ENCODE measurements at places on chromosomes 12 and 14.

DNA sequence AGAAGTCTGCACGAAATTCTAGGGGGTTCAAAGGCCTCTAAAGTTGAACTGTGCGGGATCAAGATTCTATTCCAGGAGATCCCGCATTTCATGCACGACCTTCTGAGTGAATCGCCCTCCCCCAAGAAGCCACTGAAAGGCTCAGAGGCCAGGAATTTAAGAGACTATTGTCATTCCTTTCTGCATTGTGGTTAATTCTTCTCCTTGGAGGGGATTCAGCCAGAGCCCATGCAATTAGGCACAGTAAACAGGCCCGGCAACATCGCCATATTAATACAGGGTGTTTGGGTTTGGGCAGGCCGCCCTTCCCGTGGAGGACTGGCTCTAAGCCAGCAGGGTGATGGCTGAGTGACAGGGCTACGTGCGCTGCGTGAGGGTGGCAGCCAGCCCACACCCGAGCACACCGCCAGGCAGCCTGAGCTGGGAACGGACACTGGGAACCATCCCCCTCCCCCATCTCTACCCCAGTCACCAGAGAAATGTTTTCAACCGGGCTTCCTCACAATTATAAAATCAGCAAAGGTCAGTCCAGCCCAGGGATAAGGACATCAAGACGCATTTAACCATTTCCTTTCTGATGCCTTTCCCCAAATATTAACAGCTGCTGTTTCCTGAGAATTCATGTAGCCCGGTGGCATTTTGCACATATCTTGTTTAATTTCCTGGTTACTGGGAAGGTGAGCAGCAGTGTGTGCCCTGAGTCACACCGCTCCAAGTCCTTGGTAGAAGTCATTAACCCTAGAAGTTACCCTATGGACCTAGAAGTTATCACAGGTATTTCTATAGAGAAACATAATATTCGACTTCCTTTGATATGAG is 12.5 kb downstream of the EGLN3 start:
- DNase-seq = no peak

DNA sequence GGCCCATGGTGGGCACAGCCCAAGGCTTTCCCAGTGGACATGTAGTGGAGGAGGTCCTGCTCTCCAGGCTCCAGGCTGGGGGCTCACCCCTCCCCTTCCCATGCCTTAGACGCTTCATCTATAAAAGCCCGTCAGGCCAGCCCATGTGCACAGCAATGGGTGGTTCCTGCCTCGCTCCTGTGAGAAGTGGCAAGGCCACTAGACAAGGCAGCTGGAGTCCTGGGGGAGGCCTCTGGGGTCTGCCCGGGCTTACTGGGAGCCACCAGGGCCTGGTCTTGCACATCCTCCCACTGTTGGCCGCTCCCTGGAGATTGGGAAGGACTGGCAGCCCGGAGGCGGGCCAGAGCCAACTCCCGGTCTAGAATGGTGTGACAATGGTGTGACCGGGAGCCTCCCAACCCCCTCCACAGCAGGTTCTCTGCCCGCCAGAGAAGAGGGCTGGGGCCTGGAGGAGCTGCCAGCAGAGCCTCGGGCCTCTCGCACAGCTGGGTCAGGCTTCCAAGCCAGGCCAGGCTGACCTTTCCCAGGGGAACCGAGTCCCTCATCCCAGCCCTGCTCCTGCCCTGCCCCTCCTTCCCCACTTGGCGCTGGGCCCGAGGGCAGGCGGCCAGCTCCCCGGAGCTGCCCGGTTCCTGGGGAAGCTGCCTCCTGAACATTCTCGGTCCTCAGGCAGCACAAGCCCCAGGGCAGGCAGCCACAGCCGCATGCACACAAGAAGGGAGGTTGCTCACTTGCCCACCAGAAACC is 97.9 kb downstream of the RFLNA start:
- DNase-seq = no peak

- no peak for DNase-seq
Observed at GRCh38 chr12:26126340-26127284, 1.8 kb upstream of the BHLHE41 start.

- no peak for DNase-seq
Observed at GRCh38 chr14:76887191-76887590, 61.0 kb downstream of the LRRC74A start.

GRCh38 chr12:126243814-126244440 is 1178.7 kb downstream of the AACS start:
- no peak for DNase-seq

- no peak for DNase-seq
Observed at GRCh38 chr12:51905471-51906429, 1.6 kb upstream of the ACVRL1 start.

DNA sequence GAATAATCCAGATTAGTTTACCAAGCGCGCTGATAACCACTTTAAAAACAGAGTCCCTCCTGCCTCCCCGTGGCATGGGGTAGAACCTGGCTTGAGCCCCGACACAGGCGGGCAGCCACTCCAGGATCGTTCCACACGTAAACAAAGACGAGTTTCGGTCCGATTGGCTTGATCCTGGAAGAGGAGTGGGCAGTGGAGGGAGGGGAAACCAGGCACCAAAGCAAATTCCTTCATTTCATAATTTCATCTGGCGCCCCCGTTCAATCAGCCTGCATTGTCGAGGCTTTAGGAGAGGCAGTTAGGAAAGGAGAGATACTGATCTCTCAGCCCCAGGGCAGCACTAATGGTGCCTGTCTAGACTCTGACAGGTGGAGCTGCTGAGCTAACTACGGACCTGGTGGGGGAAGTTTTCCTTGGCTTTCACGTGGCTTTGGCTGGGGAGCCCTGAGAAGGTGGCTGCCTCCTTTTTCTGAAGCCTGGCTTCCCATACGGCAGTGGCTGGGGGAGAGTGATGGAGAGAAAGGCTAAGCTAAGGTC is 751 bp upstream of the GPRC5A start:
- DNase-seq = no peak

DNA sequence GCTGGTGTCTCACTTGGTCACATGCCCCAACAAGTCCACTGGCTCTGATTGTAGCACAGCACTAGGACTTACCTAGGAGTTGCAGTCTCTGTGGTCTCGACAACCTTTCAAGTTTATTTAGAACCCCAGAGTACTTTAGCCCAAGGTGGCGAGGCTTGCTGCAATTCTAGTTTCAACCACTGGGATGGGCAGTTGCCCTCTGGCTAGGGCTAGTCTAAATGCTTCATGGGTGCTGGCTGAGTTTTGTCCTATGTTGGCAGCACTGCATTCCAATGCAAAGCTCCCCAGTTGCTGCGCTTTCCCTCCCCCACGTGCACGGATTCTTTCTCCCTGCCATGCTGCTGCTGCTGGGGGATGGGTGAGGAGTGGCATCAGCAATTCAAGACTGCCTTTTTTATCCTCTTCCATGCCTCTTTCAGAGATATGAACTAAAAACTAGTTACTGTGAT is 207.9 kb downstream of the SYNE2 start:
- DNase-seq = no peak

DNA sequence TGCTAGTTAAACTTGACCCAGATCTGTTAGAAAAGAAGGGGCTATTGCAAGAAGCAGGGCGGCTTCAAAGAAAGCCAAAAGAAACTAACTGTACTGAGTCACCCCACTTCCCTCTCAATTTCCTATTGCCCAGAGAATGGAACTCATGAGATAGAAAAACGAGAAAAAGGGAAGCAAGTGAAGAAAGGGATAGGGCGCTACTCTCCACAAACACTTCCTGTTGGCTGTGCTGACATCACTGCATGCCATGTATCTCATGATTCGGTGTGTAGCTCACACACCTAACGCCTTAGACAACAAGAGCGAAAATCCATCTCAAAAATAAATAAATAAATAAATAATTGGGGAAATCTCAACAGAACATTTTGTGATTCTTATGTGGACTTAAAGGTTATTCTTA is 13.0 kb upstream of the P2RX4 start:
- no peak for DNase-seq

- no peak for DNase-seq
Observed at GRCh38 chr12:20211981-20212421, 156.3 kb upstream of the PDE3A start.

DNA sequence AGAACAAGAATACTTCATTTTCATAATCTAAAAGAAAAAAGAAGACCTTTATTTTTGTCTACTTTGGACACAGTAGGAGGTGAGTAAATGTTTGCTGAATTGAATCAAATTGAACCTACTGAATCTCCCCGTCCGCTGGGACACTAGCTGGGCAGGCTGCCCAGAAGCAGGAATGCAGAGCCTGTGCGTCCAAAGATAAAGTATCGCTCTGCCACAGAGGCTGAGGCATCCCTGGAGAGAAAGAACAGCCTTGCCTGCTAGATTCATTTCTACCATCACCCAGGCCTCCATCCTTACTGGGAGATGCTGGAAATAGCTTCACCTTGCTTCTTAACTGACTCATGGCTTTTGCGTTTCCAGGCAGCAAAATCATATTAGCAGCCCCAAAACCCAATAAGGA is 64.1 kb upstream of the TSPAN11 start:
- DNase-seq = no peak

DNA sequence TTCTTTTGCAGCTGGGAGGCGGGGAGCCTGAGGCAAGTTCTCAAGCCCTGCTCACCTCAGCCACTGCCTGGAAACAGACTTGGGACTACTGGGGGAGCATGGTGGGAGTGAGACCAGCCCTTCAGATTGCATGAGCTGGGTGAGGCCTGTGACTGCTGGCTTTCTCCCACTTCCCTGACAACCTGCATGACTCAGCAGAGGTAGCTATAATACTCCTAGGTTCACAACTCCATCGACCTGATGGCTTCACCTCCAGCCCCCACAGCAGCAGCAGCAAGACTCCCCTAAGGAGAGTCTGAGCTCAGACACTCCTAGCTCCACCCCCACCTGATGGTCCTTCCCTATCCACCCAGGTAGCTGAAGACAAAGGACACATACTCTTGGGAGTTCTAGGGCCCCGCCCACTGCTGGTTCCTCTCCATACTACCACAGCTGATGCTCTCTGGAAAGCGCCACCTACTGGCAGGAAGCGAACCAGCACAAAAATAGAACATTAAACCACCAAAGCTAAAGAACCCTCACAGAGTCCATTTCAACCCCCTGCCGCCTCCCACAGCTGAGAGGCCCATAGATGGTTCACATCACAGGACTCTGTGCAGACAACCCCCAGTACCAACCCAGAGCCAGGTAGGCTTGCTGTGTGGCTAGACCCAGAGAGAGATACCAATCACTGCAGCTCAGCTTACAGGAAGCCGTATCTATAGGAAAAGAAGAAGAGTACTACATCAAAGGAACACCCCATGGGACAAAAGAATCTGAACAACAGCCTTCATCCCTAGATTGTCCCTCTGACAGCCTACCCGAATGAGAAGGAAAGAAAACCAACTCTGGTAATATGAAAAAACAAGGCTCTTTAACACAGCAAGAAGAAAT is 68.7 kb downstream of the RPAP3 start:
- DNase-seq = no peak

DNA sequence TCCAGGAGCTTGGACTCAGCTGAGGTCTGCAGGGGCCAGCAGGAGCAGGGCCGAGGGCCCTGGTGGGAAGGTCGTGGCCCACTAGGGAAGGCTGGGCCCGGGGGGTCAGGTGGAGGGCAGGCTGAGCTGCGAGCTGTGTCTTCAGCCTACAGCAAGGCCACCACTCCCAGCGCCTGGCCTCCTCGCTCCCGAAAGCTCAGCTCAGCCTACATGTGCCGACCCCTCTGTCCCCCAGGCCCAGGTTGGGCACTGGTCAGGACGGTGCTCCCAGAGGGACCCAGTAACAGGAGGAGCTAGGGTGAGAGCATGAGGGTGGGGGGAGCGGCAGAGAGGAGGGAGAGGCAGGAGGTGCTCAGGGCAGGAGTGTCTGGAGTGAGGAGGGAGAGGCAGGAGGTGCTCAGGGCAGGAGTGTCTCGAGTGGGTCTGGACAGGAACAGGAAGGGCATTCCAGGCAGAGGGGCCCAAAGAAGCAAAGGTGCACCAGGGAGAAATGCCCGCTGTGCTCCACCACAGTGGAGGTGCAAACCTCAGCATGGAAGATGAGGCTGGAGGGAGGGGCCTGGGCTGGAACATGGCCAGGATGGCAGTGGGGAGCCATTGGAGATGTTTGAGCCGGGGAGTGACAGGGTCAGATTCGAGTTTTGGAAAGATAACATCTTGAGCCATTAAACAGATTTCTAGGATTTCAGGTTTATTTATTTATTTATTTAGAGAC is 29.1 kb upstream of the GPR132 start:
- DNase-seq = no peak

- no peak for DNase-seq
Observed at GRCh38 chr12:23906329-23906728, 43.1 kb downstream of the SOX5 start.

- DNase-seq = no peak
Observed at GRCh38 chr12:88579161-88579517, 1.1 kb downstream of the KITLG start.

GRCh38 chr14:20583908-20584307 is 3.9 kb downstream of the RNASE11 start:
- no peak for DNase-seq

- no peak for DNase-seq
Observed at GRCh38 chr12:25362646-25363045, 111.9 kb upstream of the KRAS start.

- DNase-seq = no peak
Observed at GRCh38 chr12:128790653-128791373, 32.9 kb downstream of the SLC15A4 start.

- DNase-seq = no peak
Observed at GRCh38 chr12:105524961-105525360, 194.5 kb downstream of the C12orf75 start.

GRCh38 chr14:51657762-51658161 is 6.1 kb downstream of the FRMD6 start:
- DNase-seq = no peak

- no peak for DNase-seq
Observed at GRCh38 chr12:51357374-51358047, 11.0 kb upstream of the CELA1 start.

GRCh38 chr12:112852127-112852526 is 54.6 kb upstream of the OAS1 start:
- no peak for DNase-seq

GRCh38 chr14:55243813-55244212 is 27.4 kb upstream of the FBXO34 start:
- DNase-seq = no peak

DNA sequence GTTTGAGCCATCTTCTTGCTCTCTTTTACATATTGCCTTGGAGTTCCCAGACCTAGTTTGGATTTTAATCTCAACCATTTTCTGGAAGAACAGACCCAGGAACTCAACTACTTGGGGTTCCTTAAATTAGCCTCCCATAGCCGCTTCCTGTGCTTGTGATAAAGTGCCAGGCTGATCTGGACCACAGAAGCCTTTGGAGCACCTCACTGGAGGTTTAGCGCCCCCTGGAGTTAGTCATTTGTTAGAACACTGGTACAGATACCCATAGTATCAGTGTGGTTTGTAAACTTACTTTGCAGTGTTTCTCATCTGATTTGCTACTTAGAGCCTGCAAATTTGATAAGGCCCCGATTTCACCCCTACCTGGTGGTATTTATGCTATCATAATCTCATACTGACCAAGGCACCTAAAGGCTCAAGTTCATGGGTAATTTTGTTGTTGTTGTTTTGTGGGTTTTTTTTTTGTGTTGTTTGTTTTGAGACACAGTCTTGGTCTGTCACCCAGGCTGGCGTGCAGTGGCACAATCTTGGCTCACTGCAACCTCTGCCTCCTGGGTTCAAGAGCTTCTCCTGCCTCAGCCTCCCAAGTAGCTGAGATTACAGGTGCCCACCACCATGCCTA is 3.7 kb downstream of the UNC119B start:
- peak; percentile 71 for DNase-seq

GRCh38 chr12:124109760-124110159 is 136.7 kb downstream of the ZNF664 start:
- no peak for DNase-seq

All from effector memory CD4-positive, alpha-beta T cell (primary cell).